ENCODE measurements at places on chromosomes 13 and 19. TPM values are rescaled to one million over a fixed set of nuclear protein-coding genes. Genes with fewer than 3 reads are reported as not detected.

GRCh38 chr13:106882246-106882645 lies 314.3 kb upstream of the ARGLU1 start:
- DNase-seq, result no peak

- DNase-seq, result no peak
These were observed 9.4 kb downstream of the CCDC124 start for GRCh38 chr19:17942181-17942580.

- DNase-seq, result no peak
These were observed 58.9 kb downstream of the RXFP2 start for GRCh38 chr13:31798189-31798588.

- no peak for DNase-seq
These were observed 124.9 kb downstream of the CYSLTR2 start for GRCh38 chr13:48778610-48779009.

- no peak for DNase-seq
These were observed 9.3 kb upstream of the TRPC4 start for GRCh38 chr13:37878921-37879320.

DNA sequence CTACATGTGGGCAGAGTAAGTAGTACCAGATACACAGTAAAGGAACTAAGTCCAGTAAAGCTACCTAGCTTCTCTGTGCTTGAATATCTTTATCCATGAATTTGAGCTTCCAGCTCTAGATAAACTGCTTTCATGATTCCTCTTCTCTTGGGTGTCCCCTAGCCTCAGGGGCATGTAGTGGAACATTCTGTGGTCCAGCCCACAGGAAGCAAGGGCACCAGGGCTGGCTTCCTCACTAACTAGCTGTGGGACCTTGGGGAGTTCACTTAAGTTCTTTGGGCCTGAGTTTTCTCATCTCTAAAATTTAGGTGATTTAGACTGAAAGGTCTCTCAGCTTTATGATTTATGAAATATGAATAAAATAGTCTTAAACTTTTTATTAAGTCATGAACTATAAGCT lies 185.7 kb downstream of the KATNAL1 start:
- DNase-seq, result no peak

DNA sequence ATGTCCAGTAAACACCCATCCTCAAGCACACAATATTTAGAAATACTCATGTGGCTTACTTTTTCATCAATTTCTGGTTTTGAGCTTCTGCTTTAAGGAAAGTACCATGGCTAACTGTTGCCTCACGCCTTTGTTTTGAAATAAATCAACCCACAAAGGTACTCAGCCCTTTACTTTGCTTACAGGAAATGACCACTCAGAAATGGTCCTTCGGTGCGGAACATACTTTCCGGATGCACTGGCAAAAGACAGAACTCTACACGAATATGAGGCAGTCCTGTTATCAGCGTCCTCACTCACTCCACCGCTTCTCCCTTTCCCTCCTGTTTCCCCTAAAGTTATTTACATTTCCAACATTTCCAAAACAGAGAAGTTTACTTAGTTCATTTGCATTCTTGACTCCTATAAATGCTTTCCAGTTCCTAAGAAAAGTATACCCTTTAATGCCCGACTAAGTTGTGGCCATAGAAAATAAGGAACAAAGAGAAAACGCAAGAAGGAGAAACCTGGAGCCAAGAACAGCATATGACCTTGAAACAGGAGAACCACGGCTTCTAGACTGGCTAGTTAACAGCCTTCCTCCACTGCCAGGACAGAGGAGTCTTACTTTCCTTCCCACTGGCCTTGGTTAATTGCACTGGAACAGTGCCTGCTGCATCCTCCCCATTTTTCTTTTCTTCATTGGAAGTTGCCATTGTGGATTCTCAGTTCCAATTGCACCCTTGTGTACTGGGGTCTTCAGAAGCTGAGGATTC lies 10.6 kb downstream of the FPR2 start:
- DNase-seq, result no peak

GRCh38 chr19:57620673-57621348 lies 6.8 kb downstream of the ZNF134 start:
- DNase-seq, result no peak

GRCh38 chr13:24038405-24038804 lies 122.1 kb upstream of the SPATA13 start:
- peak; percentile 38 for DNase-seq

DNA sequence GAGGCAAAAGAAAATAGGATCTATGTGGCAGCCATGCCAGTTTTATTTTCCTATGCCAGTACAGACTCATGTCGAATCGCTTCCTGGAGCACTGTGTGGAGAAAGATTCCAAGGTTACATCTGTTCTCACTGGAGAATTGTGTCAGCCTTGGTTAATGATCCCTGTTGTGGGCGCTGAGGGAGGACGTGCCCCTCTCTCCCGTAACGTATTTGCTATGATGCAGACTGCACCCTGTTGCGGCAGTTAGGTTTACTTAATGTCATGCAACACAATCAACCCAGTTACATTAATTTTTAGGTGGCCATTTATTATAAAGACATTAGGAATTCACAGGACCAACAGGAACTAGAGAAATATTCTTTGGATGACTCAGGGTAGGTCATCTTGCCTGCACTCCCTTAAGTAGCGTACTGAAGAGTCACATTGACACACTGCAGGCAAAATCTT lies 892.9 kb downstream of the EFNB2 start:
- DNase-seq, result no peak

- DNase-seq, result no peak
These were observed 210.1 kb downstream of the TBC1D4 start for GRCh38 chr13:75271846-75272245.

DNA sequence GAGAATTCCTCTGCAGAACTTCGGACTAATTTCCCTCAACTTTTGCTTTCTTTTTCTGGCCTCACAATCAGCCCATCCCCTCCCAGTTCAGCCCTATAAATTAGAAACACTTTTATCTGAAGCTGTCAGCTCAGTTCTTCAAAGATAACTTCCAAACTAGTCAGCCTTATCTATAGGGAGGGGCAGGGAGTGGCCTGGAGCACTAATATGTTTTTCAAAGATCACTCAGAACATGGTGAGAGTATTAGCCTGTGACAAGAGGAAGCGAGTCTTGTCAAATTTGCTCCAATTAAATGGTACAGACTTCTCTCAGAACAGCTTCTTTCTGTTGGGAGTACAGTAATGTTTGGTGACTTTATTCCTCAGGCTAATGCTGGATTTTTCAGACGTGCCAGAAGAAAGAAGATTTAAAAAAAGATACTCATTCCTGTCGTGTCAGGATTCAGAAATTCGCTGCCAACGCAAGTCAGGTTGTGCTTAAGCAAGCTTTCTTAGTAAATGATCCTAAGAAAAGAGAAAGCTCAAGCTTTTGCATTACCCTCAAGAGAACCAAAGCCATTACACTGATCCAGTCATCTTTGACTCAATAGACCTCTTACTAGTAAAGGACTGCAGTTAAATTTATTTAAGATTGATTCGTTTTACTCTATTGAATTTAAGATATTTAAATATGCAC lies 1033.6 kb downstream of the SLITRK5 start:
- no peak for DNase-seq

- no peak for DNase-seq
These were observed 20.4 kb downstream of the LMO7 start for GRCh38 chr13:75656425-75656989.

GRCh38 chr13:29438769-29439168 lies 156.7 kb downstream of the SLC7A1 start:
- DNase-seq, result no peak

GRCh38 chr19:51810223-51810622 lies 15.3 kb downstream of the FPR3 start:
- no peak for DNase-seq

- DNase-seq, result no peak
These were observed 604 bp downstream of the ERFL start for GRCh38 chr19:41927497-41928192.

DNA sequence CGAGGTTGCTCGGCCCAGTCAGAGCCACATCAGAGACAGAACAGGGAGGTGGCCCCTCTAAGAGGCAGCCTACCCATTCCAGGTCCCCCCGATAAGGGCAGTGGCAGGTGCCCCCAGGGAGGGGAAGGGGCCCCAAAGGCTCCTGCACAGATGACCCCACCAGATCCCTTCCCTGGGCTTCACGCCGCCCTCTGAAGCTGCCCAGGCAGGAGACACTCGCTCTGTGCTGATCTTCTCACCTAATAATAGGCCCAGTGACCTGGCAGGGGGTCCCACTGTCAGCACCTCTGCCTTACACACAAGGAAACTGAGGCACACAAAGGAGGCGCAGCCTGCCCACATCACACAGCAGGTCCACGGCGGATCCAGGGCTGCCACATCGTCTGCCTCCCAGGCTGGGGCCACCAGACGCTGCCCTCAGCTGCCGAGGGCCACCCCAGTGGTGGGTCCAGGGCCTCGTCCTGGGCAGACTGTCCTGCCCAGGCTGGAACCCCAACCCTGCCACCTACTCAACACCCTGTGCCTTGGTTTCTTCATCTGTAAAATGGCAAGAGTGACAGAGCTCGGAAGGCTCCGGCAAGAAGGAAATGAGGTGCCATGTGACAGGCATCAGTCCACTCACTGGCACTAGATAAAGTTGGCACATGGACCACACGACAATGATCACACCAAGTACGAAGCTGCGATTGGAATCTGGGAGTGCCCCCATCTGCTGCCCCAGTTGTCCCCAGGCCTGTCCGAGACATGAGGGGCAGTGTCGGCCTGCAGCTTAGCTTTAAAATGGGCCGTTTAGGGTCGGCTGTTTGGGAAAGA lies 56.5 kb downstream of the KLF2 start:
- no peak for DNase-seq

DNA sequence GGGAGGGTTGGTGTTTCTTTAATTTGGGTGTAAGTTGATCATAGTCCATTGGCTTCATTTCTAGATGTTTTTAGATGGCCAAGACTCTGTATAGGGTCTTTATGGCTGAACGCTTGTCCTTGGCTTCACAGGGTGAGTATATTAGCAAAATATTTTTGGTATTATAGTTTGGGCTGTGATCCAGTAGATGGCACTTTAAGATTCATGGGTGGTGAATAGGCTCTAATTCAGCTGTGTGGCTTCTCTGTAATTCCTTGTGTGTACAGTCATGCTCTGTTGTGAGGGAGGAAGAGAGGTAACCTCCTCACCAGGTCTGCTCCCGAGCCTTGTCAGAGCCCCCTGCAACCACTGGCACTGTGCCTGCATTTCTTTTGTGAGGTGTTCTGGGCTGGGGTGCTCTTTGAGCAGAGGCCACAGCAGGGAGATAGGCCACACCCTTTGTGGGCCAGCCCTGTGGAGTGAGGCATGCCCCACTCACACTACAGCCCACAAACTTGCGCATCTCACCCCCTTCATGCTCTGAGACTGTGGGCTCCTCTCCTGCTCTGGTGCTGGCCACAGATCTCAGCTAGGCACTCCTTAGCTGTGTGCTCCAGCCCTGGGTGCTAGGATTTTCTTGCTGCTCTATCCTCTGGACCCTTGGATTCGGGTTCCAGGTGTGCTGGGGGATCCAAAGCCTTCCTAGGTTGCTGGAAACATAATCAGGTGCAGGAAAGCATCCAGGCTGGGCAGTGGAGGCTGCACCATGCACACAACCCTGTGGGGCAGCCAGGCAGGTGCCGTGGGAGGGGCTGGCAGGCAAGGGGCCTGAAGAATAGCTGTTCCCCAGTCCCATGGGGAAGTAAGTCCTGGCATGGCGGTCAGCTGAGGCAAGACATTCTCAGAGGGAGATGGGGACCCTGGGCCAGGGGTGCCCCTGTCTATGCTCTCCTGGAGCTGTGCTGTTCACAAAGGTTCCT lies 193.9 kb downstream of the GPC5 start:
- DNase-seq, result no peak

GRCh38 chr13:99465454-99465853 lies 35.8 kb upstream of the TM9SF2 start:
- no peak for DNase-seq

GRCh38 chr13:79404361-79404760 lies 1.7 kb downstream of the RBM26 start:
- no peak for DNase-seq

- DNase-seq, result no peak
These were observed 132.3 kb downstream of the LIG4 start for GRCh38 chr13:108083056-108083455.

GRCh38 chr13:60627071-60627686 lies 230.2 kb downstream of the TDRD3 start:
- DNase-seq, result peak; percentile 7

GRCh38 chr13:73286942-73287620 lies 228.3 kb downstream of the KLF5 start:
- DNase-seq, result no peak

- DNase-seq, result no peak
These were observed 133.9 kb upstream of the WASF3 start for GRCh38 chr13:26423629-26424028.

- DNase-seq, result no peak
These were observed 27.7 kb downstream of the SAE1 start for GRCh38 chr19:47158367-47158791.

GRCh38 chr19:38898788-38899446 lies 501 bp downstream of the SIRT2 start:
- DNase-seq, result no peak

- DNase-seq, result no peak
These were observed 62.8 kb downstream of the EFNB2 start for GRCh38 chr13:106472621-106473020.

DNA sequence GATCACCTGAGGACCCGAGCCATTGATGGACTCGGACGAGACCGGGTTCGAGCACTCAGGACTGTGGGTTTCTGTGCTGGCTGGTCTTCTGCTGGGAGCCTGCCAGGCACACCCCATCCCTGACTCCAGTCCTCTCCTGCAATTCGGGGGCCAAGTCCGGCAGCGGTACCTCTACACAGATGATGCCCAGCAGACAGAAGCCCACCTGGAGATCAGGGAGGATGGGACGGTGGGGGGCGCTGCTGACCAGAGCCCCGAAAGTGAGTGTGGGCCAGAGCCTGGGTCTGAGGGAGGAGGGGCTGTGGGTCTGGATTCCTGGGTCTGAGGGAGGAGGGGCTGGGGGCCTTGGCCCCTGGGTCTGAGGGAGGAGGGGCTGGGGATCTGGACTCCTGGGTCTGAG lies 888 bp downstream of the FGF21 start:
- no peak for DNase-seq

GRCh38 chr13:51957377-51958216 lies 53.7 kb downstream of the ATP7B start:
- no peak for DNase-seq

JAK3 gene
- total RNA-seq, result 235 TPM

TMEM86B gene
- total RNA-seq, result 12.8 TPM

OVOL3 gene
- total RNA-seq, result not detected

CAPN12 gene
- total RNA-seq, result 8.3 TPM

F7 gene
- total RNA-seq, result not detected

NCAN gene
- total RNA-seq, result 0.14 TPM

NKPD1 gene
- total RNA-seq, result 0.72 TPM

CACNG8 gene
- 0.02 TPM for total RNA-seq

PSG4 gene
- total RNA-seq, result not detected

MISP gene
- not detected for total RNA-seq

PRTN3 gene
- total RNA-seq, result not detected

SYT3 gene
- total RNA-seq, result 0.72 TPM

C1QTNF9B gene
- total RNA-seq, result not detected

ZNF541 gene
- 0.96 TPM for total RNA-seq

NCCRP1 gene
- not detected for total RNA-seq

SWSAP1 gene
- 2.6 TPM for total RNA-seq

ZFR2 gene
- not detected for total RNA-seq

PRSS57 gene
- 0.22 TPM for total RNA-seq

LRRC63 gene
- 1.0 TPM for total RNA-seq

ACER1 gene
- 0.34 TPM for total RNA-seq

Data from activated T-cell treated with anti-CD3 and anti-CD28 coated beads, Interleukin-2, amount 50 U/mL, for 72 hours (primary cell).